ENCODE measurements at places on chromosomes 3 and 15.

DNA sequence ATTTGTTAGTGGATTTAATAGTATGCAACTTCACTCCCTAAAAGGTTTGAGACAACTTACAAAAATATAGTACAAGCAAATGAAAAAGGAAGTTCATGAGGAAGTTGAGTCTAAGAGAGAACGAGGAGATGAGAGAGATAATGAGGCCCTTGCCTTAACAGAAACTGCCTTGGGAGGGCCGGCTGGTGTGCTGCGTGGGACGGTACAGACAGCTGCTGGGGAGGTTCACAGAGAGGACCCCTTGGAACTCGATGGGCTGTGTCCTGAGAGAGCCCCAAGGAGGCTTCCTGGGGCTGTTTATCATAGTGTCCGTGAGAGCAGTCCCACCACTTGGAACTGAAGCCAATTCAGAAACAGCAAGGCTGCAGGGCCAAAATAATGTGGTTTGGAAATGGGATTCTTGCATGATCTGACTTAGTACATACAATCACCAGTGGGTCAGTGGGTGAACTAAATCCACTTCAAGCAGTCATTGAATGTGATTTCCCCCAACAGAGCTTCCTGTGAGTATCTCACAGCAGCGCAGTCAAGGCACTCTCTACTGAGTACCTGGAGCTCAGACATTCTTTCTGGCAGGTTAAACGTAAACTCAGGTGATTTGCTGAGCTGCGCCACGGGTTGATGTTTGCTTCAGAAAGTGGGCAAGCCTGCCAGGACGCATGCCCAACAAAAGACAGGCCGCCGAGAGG lies 90.8 kb downstream of the CRTC3 start:
- DNase-seq, result no peak

GRCh38 chr3:118692416-118692815 lies 342.2 kb downstream of the IGSF11 start:
- DNase-seq, result no peak

DNA sequence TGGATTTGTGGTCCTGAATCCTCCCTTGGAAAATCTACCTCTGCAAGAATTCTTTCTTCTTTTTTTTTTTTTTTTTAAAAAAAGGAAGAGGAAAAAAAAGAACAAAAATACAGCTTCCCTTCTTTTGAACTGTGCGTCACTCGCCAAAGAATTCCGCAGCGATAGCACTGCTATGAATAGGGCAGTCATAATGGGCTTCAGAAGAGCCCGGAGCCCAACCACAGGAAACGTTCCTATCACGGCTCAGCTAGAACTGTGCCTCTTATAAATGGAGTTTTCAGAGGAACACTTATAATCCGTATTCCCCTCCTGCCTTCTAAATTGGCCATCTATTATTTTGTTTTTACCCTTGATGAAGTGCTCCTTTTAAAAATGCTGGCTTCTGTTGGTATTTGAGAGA lies 227.7 kb downstream of the ADAMTS17 start:
- DNase-seq, result no peak

DNA sequence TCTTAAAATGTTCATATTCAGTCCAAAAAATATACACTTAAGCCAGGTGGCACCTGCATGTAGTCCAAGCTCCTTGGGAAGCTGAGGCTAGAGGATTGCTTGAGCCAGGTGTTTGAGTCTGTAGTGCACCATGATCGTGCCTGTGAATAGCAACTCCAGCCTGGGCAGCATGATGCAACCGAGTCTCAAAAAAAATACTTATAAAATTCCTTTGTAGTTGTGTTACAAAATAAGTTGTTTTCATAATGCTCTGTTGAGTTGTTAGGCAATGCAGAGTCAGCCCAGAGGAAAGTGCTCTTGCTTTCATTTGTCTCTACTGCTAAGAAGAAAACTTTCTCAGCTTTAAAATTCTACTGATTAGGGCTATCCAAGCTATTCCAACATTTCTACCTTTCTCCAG lies 442.8 kb upstream of the ARRDC4 start:
- DNase-seq, result no peak

- no peak for DNase-seq
Measured at GRCh38 chr15:45148076-45149059, 18.6 kb downstream of the DUOX1 start.

DNA sequence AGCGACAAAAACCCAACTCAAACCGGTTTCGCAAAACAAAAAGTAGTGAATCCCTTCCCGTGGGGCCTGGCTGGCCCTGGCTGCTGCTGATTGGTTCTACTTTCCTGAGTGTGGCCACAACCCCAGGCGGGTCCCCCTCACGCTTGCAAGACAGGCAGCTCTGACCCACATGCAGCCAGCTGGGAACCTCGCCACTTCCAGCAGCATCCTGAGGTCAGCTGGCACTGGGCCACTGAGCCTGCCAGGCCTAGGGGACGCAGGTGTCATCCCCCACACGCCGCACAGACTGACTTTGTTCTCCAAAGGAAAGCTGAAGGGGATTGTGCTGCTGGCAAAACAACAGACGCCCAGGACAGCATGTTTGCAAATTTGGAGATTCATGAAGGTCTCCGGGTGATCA lies 111.1 kb downstream of the TPRA1 start:
- no peak for DNase-seq

DNA sequence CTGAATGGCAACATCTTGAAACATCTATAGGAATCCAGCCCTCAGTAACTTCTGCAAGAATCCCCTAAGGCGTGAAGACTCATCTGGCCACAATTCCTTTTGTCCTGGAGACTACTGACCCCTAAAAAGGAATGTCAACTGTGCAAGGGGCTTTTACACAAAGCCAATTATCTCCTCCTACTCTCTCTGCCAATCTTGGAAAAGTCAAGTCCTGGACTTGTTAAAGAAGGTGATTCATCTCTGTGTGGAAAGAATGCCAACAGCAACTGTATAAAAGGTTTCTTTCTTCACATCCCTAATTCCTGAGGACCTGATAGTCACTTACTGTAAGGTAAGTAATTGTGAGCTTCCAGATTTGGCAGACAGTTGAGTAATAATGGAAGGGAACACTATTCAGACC lies 22.3 kb downstream of the THRB start:
- DNase-seq, result no peak

DNA sequence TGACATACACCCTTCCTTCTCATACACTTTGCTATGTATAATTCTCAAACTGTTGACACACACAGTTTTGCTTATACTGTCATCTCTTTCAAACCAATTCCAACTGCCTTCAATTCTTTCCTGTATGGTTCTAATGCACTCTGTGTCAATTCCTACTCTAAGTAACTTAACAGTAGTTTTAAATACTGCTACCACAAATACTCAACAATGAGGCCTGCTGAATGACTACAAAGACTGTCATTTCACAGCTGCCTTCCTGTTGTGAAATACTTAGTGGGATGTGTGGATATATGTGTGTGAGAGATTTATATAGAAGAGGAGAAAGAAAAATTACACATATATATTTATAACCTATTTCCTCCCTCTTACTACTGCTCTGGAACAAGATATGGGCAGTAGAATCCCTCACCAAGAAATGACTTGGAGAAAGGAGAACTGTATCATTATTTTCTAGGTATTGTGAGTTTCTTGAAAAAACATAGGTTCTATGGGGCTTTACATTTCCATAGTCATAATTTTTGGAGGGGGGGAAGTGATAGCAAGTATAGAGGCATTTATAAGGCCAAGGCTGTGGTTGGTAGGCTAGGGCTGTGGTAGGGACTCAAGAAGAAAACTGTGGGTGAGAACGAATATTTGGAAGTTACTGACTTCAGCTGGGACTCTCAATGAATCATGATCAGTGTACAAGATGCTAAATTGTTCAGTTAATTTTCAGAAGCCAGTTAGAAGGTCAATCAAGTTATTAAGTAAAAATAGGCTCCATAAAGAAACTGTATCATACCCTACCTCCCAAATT lies 88.7 kb downstream of the ANKRD28 start:
- no peak for DNase-seq

DNA sequence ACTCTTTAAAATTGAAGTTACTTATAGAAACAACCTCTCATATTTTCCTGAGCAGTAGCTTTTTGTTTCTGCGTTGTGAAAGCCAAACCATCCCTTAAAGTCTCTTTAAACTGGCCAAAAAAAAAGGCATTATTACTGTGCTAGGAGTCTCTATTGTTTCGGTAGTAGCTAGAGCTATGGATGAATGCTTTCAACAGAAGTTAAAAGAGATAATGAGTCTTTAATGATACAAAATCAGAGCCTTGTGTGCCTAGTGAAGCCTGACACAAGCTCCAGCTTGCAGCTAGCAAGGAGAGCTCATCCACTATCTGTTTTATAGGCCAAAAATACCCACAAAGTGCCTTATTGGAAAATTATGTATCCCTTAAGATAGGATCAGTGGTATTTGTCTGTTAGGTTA lies 360.4 kb upstream of the CDIN1 start:
- no peak for DNase-seq

DNA sequence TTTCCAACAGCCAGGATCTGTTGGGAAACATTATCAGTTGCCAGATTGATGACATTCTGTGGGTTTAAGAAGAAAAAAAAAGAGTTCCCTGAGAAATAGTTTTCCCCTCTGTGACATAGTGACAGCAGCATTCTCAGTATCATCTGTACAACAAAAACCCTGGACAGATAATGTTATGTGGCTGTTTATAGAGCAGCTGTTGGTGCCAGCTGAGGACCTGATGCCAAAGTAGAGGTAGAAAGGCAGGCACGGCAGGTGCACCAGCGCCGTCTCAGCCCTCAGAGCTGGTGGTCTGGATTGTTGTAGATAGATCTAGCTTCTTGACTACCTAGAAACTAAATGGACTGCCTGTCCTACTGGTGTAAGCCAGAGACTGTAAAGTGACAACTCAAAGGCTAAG lies 56.2 kb upstream of the FILIP1L start:
- DNase-seq, result no peak

GRCh38 chr15:101013769-101014675 lies 94.9 kb downstream of the LRRK1 start:
- DNase-seq, result peak; percentile 99

DNA sequence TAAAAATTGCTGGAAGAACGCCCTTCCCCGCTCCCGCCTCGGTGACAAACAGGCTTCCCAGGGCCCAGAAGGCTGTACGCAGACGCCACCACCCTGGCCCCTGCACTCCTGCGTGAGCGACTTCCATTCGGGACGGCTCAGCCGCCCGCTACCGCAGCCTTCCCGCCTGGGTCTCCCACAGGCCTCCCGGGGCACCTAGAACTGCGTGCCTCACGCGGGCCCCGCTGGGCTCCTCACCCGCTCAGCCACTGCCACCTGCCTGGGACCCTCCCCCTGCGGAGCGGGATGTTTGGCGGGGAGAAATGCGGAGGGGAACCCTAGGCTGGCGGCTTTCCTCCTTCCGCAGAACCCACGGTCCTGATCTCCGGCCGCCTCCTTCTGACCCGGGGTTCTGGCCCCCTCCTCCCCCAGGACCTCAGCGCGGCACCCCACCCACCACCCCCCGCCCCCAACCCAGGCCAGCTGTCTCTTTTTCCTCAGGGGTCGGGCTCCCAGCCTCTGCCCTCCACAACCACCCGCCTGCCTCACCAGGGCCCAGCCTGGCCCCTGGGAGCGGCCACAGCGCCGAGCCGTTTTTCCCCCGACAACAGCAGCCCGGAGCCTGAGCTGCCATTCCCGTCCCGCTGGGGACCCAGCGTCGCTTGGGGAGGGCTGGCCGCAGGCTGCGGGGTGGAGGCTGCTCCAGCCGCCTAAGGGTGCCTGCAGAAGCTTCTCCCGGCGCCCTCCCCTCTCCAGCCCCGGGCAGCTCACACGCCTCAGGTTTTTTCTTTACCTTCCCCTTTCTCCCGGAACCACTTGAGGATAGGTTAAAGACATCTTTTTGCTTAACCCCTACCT lies 27.6 kb upstream of the RAB7A start:
- DNase-seq, result no peak

GRCh38 chr3:24589931-24590880 lies 95.6 kb upstream of the THRB start:
- DNase-seq, result no peak

GRCh38 chr15:73265536-73266153 lies 103.1 kb downstream of the HCN4 start:
- DNase-seq, result no peak

- DNase-seq, result no peak
Measured at GRCh38 chr3:47225310-47225906, 57.2 kb downstream of the KIF9 start.

- DNase-seq, result no peak
Measured at GRCh38 chr15:67201136-67201535, 53.3 kb downstream of the AAGAB start.

DNA sequence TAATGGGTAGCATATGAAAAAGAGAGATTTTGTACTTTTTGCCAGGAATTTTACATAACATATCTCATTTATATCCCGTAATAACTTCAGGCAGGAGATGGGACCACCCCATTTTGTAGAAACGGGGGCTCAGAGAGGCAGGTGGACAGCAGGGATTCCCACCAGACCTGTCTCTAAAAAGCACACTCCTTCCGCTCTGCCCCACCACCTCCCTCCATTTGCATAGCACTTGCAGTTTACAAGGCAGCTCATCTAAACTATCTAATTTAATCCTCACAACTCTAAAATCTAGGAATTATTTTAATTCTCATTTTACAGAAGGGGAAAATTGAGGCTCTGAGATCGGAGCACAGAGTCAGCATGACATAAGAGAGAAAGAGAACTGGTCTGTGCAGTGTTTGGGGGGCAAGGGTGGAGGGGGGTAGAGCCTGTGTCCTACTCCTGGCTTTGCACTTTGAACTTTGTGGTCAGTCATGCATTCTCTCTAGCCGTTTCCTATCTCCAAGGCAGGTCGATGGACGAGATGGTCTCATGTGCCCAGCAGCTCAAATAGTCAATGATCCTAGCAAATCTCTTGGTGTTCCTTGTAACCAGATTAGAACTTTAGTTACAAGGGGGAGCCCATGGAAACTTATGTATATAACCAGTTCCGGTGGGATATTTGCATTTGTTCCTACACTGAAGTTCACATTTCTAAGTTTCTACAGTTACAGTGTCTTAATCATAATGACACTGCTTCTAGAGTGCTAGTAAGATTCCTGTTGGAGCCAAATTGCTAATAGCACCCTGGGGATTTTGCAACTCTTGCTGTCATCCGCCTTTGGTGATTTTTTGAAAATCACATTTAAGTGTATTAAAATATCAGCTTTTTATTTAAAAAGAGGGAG lies 18.6 kb downstream of the CRYGS start:
- no peak for DNase-seq

DNA sequence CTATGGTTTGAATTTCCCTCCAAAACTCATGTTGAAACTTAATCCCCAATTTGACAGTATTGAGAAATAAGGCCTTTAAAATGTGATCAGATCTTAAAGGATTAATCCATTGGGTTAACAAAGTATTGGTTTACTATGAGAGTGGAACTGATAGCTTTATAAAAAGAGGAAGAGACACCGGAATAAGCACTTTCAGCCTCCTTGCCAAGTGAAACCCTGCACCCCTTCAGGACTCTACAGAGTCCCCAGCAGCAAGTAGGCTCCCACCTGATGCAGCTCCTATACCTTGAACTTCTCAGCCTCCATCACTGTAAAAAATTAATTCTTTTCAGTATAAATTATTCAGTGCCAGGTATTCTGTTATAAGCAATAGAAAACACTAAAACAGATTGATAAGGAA lies 348.3 kb downstream of the CGGBP1 start:
- DNase-seq, result no peak
